A549 treated with GW870086 at 1 μM for 4 hours (cell line): ENCODE measurements at places on chromosomes 1 and 21. TPM values are rescaled to one million over a fixed set of nuclear protein-coding genes. Genes with fewer than 3 reads are reported as not detected.

Gene PEX11B
- total RNA-seq: 29.3 to 37.4 TPM (median 33.8 TPM) in 5 replicates

Gene ZBTB18
- 3.6 to 5.3 TPM (median 4.7 TPM) in 5 replicates for total RNA-seq

Gene SPRR2G
- total RNA-seq: not detected in 5 replicates

Gene APOBEC4
- not detected in 5 replicates for total RNA-seq

Gene PPIAL4G
- total RNA-seq: not detected in 5 replicates
